ENCODE measurements at places on chromosomes 3 and 15.

GRCh38 chr15:25481208-25481859 lies 42.5 kb upstream of the UBE3A start:
- DNase-seq: no peak

DNA sequence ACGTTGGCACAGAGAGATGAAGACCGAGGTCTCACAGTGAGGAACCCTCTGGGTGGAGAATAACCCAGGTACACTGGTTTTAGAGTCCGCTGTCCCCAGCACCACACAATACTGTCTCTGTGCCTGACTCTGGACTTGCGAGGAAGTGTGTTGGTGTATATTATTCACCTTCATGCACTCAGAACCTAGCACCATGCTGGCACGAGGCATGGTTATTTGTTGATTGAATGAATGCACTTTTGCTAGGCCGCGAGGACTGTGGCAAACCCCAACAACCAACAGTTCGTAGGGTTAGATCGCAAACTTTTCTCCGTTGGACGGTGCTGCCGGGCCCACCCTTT lies 484 bp upstream of the C3orf52 start:
- no peak for DNase-seq

- no peak for DNase-seq
Measured at GRCh38 chr3:183081459-183082183, 17.7 kb downstream of the MCCC1 start.

DNA sequence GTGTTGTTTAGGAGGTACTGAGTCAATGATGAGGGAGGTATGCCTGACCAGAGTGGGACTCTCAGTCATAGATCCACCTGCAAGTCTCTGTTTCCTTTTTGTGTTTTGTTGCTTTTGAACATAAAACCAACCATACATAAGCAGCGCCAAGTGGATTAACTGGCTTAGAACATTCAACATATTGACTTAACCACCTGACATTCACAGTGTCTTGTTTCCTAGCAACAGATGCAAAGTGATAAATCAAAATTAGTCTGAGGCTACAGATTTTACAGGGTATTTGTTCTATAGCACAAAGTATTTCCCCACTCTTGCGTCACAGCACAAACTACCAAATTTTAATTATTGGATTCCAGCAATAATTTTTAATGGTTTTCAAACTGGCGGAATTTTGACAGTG lies 283.8 kb downstream of the BBX start:
- no peak for DNase-seq

DNA sequence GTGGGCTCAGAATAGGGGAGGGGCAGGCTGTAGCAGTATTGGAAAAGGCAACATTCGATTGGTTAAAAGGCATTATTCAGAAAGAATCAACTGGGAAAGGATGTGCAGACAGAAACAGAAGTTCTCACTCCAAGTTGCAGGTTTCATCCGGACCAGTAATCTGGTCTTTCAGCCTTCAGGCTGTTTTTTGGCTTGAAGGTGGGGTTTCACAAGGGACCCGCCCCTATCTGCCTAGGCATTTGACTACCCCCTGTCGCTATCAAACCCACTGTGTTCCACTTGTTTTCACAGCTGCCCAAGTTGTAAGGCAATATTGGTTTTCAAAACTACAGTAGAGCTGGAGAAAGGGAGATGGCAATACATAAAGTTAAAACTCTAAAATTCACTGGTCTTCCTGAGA lies 96.9 kb downstream of the VPS8 start:
- no peak for DNase-seq

GRCh38 chr3:28328188-28329151 lies 20.1 kb upstream of the ZCWPW2 start:
- no peak for DNase-seq

DNA sequence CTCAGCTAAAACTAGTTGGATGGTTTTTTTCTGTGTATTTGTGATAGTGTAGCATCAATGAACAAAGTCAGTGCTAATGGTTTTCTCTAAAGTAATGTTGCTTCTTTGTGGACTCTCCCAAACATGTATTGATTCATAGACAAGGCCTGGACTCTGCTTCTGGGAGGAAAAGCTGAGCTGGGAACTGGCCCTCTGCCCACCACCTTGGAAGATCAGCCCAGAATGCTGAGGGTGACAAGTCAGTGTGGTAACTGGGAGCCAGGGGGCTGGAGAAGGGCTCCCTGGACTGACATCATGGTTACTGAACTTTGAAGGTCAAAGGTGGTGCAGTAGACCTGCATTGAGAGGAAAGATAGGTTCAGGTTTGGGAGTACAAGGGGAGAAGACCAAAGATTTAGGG lies 3.0 kb downstream of the ARHGAP31 start:
- no peak for DNase-seq

- DNase-seq: no peak
Measured at GRCh38 chr3:184333190-184333589, 4.2 kb upstream of the FAM131A start.

- no peak for DNase-seq
Measured at GRCh38 chr3:33887478-33887877, 89.0 kb downstream of the PDCD6IP start.

- DNase-seq: no peak
Measured at GRCh38 chr3:30297112-30297511, 309.3 kb upstream of the TGFBR2 start.

- no peak for DNase-seq
Measured at GRCh38 chr3:835096-835495, 257.7 kb upstream of the CNTN6 start.

DNA sequence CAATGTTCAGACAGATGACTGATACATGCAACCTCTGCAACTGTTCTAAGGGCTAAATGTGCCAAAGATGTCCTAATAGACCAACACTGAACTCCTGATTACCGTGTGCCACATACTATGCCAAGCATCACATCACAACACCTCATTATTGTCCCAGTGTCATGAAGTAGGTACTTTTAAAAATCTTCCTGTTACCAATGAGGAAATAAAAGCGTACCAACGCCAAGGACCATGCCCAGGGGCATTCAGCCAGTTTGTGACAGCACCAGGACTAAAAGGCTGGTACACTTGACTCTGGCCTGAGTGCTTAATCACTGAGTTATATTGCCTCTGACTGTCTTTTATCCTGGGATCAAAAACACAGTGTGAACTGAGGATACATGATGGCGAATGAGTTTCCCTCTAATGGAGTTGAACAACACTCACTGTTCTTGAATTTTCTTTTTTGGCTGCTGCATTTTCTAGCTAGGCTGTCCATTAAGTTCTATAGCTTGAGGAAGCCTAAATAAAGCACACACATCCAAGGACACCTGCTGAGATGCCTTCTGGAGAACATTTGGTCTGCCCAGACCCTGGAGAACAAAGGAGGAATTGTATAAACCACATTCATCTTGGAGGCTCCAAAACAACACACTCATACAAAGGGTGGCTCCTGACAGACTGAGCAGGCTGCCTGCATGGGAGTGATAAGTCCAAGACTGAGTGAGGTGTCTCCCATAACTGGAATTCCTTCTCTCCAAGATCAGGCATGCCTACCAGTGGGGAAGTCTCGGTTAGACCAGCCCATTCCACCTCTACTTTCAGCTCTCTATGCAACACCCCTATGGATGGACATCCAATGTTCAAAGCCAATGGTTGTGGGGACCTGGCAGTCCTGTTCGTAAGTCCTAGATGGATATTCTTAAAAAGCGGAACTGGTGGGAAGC lies 126.7 kb upstream of the PRICKLE2 start:
- no peak for DNase-seq

GRCh38 chr3:119177321-119177720 lies 3.9 kb downstream of the UPK1B start:
- DNase-seq: no peak

GRCh38 chr3:41575724-41576123 lies 376.4 kb downstream of the CTNNB1 start:
- DNase-seq: no peak

DNA sequence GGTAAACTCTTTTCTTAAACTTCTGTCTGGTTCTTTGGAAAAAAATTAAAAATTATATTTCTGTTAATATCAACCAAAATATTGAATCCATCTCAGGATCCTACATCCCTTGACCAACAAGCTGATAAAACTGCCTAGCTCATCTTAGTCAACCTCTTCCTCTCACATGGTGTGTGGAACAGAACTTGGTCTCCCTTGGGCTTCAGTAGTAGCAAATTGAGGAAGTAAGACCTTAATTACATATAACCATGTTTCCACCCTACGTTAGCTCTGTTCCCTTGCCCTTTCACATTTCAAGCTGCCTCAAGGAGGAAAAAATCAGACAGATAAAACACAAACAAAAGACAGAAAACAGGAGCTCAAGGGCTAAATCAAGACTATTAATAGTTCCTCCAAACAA lies 116.4 kb downstream of the GREM1 start:
- DNase-seq: no peak

DNA sequence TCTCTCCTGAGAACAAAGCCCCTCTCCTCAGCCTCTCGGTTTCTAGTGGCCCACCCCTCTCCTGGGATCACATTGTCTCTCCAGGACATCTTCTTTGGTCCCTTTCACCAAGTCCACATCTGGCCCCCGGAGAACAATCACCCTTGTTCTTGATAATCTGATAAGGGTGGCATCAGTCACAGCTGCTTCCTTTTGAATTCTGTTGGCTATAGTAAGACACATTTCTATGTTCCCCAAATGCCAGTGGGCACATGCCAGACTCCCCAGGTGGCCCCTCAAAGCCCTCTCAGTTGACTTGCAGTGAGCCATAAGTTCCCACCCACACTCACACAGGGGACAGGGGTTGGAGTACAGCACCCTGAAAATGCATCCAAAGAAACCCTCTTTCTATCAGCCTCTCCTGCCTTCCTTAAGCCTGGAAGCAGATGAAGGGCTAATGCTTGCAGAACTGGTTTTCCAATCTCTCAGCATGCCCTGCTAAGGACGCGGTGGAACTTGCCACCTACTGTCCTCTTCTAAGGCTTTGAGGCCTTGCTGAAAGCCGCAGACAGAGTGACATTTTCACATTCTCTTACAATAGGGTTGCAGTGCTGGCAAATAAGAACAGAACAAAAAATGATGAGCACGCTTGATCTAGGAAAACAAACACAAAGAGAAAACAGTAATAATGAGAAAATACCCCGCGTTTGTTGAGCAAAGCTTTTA lies 101.3 kb upstream of the SLCO3A1 start:
- no peak for DNase-seq

DNA sequence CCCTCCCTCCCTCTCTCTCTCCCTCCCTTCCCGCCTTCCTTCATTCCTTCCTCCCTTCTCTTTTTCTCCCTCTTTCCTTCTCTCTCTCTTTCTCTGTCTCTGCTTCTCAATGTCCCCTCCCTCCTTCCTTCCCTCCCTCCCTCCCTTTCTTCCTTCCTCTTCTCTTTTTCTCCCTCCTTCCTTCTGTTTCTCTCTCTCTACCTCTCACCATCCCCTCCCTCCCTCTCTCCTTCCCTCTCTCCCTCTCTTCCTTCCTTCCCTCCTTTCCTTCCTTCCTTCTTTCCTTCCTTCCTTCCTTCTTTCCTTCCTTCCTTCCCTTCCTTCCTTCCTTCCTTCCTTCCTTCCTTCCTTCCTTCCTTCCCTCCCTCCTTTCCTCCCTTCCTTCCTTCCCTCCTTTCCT lies 504.6 kb downstream of the EPHA3 start:
- no peak for DNase-seq

DNA sequence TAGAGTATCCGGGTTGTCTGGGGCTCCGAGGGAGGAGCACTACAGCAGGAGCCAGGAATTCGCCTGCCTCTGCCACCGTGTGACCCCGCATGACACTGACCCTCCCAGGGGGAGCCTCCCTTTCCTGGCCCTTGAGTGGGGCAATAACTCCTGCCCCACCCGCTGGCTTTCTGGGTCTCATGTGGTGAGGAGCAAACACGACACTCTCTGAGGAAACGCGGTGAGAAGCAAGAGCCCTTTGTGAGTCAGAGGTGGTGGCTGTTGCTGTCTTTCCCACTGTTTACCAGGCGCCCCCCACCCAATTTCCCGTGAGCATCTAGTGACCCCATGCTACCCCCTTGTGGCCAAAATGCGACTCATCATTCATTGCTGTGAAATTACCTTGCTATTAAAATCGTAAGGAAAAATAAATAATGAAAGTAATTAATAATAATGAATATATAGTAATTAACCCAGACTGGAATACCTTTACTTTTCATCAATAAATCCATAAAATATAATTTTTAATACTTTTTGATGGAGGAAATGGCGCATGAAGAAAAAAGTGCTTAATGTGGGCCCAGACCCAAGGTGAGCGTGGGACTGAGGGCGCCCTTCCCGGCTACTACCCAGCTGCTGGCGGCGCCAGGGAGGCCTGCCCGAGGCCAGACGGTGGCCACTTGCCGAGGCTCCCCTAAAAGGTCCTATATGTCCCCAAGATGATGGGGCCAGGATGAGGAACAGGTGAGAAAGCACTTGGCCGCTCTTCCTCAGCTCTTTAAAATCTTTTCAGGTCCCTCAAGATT lies 29.3 kb downstream of the CCNL1 start:
- peak; percentile 87 for DNase-seq

DNA sequence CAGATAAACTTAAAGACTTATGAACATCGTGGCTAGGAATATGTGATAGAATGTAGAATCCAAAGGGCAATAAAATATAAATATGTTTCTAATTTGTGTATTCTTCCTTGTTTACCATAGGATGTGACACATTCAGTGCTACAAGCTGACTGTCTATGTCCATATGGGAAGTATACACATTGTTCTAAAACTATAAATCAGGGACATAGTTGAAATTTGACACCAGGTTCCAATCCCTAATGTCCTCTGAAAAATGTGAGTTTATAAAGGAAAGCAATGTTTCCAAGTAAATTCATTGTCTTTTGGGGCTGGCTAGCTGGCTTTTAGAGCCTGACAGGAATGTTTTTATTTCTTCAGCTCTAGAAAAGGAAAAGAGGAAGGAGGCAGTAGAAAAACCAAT lies 273.6 kb downstream of the CNTN4 start:
- DNase-seq: no peak

GRCh38 chr3:87267953-87268645 lies 8.3 kb downstream of the POU1F1 start:
- no peak for DNase-seq

DNA sequence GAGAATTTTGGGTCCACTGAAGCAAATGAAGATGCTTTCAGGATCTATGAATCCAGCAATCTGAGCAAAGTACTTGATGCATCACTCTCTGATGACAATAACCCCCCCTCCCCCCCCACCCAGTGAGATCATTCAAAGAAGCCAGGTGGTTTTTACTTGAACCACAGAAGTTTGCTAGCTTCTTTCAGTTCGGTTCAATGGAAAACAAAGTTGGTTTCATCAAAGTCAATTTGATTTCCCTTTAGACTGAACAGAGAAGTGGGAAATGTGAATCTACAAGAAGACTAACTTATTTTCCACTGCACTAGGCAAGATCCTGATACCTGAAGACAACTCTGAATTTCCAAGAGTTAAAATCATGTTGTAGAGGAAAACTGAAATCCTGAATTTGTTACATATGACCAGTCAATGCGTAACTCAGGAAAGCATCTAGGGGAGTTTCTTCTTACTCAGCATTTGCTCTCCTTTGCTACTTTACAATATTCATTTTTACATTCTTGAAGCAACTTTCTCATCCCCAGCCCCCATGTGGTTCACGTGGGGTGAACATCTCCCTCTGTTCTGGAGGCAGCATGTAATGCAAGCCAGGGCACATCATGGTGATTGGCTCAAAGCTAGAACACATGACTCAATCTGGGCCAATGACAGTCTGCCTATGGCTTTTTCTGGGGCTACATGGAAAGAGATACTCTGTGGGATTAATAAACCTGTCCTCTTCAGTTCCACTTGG lies 572.6 kb downstream of the FOXP1 start:
- DNase-seq: no peak

- DNase-seq: no peak
Measured at GRCh38 chr3:99846477-99847160, 29.0 kb downstream of the CMSS1 start.

GRCh38 chr3:126056681-126057500 lies 27.0 kb downstream of the SLC41A3 start:
- DNase-seq: peak; percentile 60

GRCh38 chr3:62238431-62238830 lies 134.9 kb downstream of the FEZF2 start:
- DNase-seq: no peak

GRCh38 chr3:188165596-188165995 lies 11.6 kb downstream of the LPP start:
- DNase-seq: no peak
